ENCODE measurements at places on chromosomes 13 and 19. TPM values are rescaled to one million over a fixed set of nuclear protein-coding genes. Genes with fewer than 3 reads are reported as not detected.

The ZNF575 gene
- 1.2 TPM for total RNA-seq

The PRSS57 gene
- not detected for total RNA-seq

The TTYH1 gene
- 0.36 TPM for total RNA-seq

The ZSCAN4 gene
- total RNA-seq = not detected

The DLL3 gene
- total RNA-seq = 0.93 TPM

The PDX1 gene
- not detected for total RNA-seq

All from GM12878 (cell line).